ENCODE measurements at places on chromosomes 7 and 10.

DNA sequence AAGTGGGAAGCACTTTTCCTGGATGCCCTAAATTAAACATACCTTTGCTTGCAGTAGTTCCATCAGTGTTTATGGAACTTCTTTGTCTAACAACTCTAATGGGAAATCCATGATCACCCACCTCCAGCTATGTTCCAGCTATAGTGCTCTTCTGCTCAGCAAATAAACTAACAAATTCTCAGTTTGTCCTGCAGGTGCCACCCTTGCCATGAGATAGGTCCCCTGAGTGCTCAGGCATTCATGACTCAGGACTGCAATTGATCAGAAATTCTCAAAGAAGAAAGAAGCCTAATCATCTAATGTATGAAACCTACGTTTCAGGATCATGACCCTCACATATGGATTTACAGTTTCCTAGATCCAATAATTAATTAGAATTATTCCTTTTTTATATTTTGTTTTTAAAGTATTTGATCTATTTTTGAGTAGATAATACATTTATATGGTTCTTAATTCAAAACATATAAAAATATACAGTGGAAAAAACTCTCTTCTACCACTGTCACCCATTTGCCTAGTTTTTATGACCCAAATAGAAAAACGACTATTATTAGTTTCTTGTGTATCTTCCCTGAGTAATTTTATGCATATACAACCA is 48.7 kb upstream of the DYNC1I1 start:
- peak; percentile 77 for DNase-seq

GRCh38 chr10:89171263-89171872 is 35.7 kb downstream of the CH25H start:
- no peak for DNase-seq

DNA sequence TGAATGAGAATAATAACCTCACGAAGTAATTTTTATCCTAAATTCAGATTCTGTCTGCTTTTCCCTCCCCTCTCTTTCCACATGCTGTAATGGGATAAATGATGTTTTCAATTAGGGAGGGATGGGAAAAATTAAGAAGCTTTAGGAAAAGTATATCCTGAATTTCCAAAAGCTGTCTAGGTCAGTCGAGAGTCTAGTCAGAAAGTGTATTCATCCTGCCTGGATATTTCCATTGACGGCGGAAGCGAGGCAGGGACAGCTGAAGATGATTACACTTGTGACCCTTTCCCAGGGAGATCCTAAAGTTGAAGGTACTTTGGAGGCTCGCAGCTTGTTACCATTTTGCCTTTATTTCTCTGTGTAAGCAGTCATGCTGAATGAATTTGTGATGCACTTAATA is 204.1 kb downstream of the ZNF365 start:
- no peak for DNase-seq

DNA sequence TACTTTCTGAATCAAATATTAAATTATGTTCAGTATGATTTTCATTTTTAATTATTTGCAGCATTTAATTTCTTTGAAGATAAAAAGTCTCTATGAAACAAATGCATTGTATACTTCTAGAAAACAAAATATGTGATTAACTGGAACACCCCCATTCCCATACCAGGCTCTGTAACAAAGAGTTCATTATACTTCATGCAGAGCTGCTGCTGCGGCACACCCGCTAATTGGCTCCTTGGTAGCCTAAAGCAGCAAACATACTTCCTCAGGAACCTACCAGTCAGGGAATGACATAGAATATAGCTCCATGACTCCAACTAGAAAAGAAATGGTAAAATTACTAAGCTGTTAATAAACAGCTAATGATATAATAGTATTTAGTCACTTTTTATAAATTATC is 19.3 kb downstream of the RAB11FIP2 start:
- DNase-seq = no peak

GRCh38 chr7:23471106-23471859 is 992 bp upstream of the IGF2BP3 start:
- peak; percentile 92 for DNase-seq

- no peak for DNase-seq
These were observed 46.6 kb downstream of the AGMO start for GRCh38 chr7:15515252-15515651.

GRCh38 chr7:51229106-51229537 is 87.5 kb downstream of the COBL start:
- DNase-seq = no peak

- DNase-seq = no peak
These were observed 174.4 kb downstream of the ELFN1 start for GRCh38 chr7:1844336-1844950.

DNA sequence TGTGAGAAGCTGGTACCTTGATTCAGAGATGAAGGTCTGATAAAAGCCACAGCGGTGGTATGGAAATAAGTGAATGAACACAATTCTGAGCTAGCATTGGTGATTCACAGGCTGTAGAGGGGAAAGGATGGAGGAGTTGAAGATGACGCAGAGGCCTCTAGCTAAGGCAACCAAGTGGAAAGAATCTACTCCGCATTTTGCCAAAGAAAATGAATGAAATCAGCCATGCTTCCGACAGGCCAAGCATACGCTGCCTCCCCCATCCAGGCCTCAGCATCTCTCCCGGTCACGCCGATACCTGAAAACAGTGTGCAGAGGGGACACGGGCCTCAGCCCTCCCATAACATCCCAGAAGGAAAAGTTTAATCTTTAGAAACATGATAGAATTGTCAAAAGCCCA is 124.3 kb upstream of the UNC5B start:
- DNase-seq = no peak

- no peak for DNase-seq
These were observed 134.8 kb upstream of the BMPER start for GRCh38 chr7:33770576-33770975.

DNA sequence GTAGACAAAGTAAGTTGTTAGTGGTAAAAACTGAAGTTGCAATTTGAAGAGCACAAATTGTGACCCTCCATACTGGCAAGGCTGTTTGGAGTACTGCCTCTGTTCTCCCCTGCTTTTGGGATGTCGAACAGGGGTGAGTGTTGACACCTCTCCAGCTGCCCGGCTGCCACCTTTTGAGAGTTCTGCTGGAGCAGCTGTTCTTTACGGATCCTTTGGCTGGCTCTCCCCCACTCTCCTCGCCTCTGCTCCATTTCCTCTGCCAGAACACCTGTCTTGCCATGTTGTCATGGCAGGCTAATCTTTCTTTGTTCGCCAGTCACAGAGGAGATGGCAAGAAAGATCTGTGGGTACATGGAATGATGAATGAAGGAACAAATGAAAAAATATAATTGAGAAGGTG is 34.9 kb downstream of the INSYN2A start:
- no peak for DNase-seq

- no peak for DNase-seq
These were observed 682.7 kb upstream of the FZD8 start for GRCh38 chr10:36324831-36325230.

GRCh38 chr10:70549351-70549961 is 53.1 kb downstream of the PRF1 start:
- DNase-seq = no peak

DNA sequence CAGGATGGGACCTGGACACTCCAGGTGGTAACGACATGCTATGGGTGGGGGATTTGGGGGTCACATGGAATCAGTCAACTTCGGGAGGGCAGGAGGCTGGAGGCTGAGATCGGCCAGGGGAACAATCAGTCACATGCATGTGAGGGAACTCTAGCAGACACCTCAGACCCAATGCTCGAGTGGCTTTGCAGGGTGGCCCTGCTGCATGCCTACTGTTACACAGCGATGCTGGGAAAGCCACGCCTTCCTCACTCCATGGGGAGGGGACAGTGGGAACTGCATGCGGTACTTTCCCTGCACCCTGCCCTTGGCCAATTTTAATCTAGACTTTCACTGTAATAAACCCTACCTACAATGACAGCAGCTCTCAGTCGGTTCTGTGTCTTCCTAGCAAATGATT is 6.6 kb upstream of the ZNF32 start:
- no peak for DNase-seq

DNA sequence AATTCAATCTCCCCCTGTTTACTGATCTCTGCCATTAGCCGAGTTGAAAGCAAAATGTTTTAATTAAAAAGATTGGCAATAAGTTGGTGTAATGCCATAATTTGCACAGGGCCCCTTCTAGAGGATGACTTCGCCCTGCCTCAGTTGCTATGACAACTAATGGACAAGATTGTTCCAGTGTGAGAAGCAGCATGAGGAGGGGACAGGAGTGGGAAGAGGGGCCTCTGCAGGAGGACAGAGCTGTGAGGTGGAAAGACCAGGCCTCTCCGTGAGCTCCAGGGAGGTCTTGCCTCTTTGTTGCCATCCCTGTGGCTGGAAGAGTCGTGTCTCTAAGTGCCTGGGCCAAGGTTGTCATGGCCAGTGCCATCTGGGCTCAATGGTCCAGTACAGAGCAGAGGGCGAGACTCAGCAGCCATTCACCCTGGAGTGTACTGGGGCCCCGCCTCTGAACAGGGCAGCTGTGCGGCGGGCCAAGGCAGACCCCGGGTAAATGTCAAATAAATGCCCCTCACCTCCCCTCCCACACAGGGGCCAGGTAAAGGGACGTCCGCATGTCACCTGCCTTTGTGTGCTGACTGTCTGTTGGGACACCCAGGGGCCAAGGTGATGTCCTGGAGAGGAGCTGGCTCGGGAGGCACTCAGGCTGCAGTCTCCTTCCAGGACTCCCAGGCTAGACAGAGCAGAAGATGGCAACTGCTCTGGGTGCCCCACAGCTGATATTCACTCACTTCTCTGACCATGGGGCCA is 97.0 kb upstream of the RET start:
- DNase-seq = peak; percentile 59

DNA sequence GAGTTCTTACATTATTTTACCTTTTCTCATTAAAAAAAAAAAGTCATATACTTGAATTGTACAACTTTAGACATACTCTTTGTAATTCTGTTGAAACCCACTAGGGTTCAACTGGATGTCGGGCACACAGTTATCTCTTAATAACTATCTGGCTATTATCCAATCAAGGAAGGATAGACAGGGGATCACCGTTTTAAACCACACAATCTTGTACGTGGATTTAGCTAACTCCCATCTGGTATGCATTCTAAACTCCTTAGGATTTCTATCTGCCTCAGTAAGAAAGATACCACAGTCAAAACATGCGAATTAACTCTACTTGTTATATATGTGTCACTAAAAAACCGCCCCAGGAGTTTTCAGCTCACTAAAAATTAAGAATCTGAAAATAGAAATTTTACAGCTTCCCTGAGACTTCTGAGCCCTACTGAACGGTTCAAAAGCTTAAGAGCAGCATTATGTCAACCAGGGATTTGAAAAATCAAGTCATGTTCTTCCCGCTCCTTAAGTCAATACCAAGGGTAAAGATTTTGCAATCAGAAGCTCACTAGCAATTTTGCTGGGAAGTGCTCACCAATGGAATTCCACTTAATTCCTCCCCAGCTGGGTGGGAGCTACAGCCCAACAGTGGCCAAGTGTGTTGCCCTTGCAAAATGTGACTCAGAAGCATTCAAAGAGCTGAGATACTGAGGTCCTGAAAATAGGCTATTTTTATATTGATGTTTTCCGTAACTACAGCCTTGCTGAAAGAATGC is 267.0 kb downstream of the FRMD4A start:
- DNase-seq = no peak

DNA sequence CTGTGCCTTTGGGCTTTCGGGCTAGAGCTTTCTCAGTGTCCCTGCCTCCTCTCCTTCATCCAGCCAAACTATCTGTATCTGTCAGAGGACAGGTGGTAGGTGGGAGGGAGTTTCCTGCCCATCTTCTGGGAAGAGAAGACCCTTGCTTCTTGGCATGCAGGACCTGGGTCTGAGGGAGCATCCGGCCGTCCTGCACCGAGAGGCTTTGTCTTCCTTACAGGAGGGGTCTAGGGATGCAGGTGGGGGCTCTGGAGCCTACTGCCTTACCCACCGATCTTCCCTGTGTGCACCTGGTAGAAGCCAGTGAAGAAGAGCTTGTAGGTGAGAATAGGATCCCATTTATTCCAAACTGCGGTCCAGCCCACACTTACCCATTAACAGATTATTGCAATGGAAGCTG is 5.8 kb upstream of the KLF6 start:
- no peak for DNase-seq

- DNase-seq = no peak
These were observed 122.8 kb downstream of the CUBN start for GRCh38 chr10:17006631-17007417.

DNA sequence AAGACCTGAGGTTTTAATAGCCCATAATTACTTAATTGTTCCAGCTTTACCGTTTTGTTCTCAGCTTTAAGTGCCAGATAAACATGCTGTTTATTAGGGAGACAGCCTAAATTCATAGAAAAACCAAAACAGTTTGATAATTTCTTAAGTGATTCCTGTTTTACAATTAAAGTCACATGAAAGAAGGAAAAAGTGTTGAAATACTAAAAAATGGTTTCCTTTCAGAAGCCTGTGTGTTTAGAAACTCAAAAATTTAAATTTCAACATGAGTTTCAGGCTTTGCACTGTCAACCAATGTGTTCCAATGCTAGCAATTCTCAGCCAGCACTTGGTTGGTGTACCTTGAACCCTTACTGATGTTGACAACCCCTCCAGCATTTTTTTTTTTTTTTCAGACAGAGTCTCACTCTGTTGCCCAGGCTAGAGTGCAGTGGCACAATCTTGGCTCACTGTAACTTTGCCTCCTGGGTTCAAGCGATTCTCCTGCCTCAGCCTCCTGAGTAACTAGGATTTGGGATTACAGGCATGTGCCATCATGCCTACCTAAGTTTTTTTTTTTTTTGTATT is 135.3 kb downstream of the ICA1 start:
- DNase-seq = no peak

DNA sequence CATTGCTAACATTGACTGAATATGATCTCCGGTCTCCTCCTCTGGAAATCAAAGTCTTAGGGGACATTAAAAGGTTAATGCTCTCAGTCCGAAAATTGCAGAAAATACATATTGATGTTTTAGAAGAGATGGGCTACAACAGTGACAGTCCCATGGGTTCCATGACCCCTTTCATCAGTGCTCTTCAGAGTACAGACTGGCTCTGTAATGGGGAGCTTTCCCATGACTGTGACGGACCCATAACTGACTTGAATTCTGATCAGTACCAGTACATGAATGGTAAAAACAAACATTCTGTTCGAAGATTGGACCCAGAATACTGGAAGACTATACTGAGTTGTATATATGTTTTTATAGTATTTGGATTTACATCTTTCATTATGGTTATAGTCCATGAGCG is 39.2 kb downstream of the SAMD8 start:
- no peak for DNase-seq

GRCh38 chr10:11853468-11853867 is 30.3 kb downstream of the PROSER2 start:
- DNase-seq = no peak

All from NCI-H1436 (cell line).